WTC11 (cell line): ENCODE measurements at places on chromosomes 1 and 21.

GRCh38 chr1:91877574-91878208 lies 8.3 kb downstream of the TGFBR3 start:
- DNase-seq, result no peak

GRCh38 chr1:59230622-59231021 lies 66.3 kb upstream of the FGGY start:
- no peak for DNase-seq

DNA sequence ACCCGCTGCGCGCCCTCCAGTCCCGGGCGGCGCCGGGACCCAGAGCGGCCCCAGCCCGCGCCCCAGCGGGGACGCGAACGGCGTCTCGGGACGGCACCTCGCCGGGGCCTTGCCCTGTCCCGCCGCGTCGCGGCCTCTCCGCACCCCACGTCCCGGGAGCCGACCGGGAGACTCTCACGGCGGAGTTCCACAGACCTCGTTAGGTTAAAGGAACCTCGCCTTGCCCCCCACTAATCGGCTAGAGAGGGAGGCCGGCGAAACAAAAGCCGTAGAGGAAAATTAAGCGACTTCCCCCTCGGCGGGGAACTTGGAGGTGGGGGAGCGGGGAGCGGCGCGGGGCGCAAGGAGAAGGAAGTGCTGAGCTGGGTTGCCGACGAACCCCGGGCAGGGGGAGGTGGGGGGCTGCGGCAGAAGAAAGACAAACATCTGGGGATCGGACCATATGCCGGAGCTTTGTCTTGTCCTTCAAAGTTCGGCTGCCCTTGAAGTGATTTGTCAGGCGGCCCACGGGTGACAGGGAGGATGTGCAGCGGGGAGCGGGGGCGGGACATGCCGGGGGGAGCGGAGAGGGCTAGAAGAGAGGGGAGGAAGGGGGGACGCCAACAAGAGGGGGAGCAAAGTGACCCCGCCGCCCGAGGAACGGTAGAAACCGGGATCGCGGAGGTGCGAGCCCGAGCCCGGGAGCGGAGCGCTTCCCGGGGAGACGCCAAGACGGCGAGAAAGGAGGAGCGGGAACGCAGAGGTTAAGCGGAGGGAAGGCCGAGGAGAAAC lies 120.0 kb upstream of the RRP15 start:
- DNase-seq, result peak; percentile 78

DNA sequence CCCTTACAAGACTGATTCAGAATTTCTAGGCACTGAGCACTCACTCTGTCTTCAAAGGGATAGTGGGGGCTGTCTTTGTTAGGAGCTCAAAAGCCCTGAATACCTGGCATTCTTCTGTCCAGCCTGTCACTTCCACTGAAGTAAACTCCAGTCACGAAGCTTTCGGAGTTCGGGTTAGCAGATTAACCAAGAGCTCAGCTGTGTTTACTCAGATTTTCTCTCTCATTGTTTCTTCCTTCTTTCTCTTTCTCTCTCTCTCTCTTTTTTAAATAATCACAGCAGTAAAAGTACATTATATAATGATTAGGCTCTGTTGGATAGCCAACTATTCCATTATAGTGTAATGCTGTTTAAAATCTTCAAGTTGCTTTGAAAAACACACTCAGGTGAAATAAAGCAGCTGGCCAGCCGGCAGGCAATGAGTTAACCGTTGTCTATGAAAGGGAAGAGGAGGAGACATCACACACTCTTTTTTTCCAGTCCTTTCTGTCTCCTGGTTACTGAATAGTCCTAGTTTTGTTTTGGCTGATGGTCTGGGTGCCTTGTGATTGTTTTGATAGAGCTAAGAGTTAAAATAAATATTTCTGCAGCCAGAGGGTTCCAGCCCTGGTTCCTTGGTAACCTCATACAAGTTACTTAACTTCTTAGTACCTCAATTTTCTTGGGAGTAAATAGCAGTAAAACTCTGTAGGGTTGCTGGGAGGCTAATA lies 89.8 kb downstream of the ADSS2 start:
- DNase-seq, result peak; percentile 32

DNA sequence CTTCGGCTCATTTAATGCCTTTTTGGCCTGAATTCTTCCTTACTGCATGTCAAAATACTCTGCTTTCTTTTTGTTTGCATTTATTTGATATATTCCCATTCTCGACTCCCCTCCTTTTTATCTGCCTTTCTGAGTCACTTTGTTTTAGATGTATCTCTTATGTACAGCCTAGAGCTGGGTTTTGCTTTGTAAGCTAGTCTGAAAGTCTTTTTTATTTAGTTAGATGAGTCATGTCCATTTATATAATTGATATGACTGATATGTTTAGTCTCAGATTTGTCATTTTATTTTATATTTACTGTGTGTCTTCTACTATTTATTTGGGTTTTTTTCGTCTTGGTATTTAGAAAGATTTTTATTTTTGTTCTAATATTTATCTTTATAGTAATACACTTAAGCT lies 33.6 kb upstream of the GNG5 start:
- no peak for DNase-seq

GRCh38 chr1:111242805-111243523 lies 15.5 kb downstream of the CHI3L2 start:
- DNase-seq, result no peak

DNA sequence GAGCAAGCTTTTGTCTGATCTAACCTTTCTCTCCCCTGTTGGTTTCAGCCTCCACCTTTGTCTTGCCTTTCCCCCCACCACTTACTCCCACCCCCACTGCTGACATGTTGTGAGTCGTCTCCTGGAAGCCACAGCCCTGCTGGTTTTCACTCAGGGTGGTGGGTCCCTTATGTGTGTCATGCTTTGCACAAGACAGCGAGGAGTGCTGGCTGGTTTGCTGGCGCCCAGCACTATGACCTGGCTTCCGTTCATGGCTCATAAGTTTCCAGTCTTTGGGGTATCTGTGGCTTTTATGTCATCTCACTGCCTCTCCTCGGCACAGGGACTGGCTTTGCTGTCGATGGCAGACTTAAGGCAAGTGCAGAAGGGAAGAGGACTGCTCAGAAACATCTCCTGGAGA lies 177.7 kb downstream of the KIF26B start:
- no peak for DNase-seq

DNA sequence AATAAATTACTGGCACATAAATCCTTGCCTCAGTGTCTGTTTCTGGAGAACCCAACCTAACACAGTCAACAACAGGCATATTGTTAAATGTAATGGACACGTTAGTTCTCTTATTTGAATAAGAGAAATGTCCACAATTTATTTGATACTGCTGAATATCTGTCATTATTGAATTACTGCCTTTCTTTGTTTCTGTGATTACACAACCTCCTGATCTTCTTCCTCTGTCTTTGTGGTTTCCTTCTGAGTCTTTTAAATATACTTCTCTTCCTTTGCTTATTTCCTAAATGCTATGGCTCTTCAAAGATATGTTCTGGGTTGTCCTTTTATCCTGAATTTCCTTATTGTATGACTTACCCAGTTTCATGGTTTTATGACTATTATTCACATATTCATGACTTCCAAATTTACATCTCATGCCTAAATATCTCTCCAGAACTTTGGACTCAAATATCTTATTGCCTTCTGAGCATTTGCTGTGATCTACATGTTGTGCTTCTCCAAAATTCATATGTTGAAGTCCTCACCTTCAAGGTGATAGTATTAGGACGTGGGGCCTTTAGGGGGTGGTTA lies 39.9 kb downstream of the MSH4 start:
- no peak for DNase-seq

DNA sequence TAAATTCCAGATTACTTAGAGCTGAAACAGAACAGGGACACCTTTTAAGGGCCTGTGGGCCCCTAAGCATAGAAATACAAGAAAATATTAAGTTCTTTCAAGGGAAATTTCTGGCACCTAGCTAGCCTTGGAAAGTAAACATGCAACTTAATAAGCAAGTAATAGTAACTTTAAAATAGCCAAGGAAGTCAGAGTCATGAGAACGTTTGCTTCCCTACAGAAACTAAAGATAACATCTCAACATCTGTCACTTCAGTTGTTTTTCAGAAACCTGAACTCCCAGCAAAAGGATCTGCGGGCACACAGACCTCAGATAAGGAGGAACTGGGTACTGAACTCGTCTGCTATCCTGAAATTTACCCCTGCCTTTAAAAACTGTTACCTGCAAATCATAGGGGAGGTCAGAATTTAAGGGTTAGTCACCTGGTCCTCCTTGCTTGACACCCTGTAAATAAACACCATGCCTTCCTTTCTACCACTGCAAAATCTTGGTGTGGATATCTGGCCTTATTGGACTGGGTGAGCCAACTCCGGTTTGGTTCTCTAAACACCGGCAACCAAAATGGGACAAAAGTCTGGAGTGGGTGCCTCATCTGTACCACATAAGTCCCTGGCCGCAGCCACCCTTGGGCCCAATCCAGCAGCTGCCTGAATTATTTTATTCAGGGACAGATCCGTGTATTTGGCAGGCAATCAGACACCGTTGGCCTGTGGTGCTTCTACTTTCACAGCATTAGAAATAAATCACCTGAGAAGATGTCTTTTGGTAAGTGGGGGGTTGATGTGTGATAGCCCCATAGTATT lies 27.9 kb downstream of the NRDC start:
- DNase-seq, result no peak

DNA sequence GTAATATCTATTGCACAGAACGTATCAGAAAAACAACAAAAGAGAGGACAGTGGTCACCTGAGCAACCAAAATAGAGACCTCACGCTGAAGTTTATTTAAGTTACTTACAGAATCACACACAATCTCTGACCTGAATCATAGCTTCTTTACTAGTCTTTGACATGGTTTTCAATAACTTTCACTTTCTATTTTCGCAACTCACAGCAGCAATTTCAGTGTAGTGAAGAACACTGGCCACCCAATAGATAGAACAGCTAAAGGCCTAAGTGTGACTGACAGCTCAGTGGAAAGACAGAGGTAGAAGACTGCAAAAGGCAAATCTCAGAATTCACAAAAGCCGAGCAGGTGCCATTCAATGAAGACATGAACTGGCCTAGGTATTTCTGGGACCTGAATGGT lies 435.6 kb upstream of the CHRM3 start:
- DNase-seq, result no peak

- no peak for DNase-seq
Measured at GRCh38 chr1:159791461-159791860, 10.7 kb downstream of the DUSP23 start.

DNA sequence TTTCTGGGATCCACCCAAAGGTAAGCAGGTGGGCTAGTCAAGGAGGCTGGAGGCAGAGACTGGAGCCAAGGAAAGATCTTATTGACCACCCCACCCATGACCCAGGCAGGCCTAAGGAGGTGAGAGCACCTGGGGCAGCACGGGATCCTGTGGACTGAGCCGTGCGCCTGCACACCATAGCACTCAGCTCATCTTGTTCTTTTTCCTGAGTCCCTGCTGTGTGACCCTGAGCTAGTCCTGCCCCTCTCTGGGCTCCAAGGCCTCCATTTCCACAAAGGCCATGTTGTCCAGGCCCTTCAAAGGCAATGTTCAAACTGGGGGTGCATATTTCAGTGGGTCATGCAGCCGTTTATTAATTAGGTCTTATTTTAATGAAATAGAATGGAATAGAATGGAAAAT lies 7.2 kb downstream of the FAM131C start:
- DNase-seq, result no peak

GRCh38 chr1:198880397-198880796 lies 241.6 kb downstream of the PTPRC start:
- no peak for DNase-seq

DNA sequence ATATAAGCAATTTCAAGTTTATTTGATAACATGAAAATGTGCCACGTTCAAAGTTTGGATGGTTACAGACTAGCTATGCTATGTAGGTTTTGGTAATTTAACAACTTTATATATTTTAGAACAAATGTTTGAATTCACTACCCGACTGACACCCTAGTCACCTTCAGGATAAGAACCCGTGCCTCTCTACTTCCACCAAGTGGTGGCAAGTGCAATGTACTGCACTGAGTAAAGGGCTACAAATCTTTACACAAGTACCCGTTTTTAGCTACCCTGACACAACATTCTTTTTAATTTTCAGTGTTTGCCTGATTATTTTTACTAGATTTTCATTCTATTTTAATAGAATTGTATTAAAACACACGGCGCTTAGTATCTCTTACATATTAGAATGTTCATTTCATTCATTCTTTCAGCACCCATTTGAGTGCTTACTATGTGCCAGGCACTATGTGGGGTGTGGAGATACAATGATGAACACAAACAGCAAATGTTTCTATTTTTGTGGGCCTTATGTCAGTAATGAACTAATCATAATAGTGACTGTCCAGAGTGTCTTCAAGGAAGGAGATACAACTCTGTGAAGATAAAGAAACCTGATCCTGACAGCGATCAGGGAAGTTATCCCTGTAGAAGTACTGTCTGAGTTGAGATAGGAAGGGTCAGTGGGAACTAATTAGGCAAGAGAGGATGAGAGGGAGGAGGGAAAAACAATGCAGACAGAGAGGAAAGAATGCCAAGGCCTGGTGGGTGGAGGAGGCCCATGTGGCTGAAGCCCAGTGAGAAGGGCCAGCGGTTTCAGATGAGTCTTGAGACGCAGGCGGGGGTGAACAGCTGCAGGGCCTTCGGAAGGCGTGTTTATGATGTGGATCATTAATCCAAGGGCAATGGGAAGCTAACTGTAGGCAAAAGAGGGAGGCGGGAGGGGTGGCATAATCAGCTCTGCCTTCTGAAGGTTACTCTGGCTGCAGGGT lies 3.8 kb downstream of the LCA5L start:
- DNase-seq, result peak; percentile 39

GRCh38 chr1:168266644-168267186 lies 14.0 kb upstream of the TBX19 start:
- no peak for DNase-seq

DNA sequence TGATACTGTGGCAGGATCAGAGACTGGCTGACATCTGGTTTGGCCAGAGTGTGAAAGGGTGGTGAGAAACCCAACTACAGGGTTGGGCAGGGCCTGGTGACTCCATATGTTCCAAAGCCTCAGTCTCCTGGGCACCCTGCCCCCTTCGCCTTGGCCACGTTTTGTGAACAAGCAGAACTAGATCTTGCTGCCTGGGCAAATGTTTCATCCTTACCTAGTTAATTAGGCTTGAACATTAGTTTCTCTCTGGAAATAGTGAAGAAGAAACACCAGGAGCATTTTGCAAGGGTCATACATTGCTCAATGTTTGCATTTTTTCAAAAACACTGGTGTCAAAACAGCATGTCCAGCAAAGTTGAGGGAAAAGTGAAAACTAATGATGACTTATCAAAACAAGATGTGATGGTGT lies 60.5 kb downstream of the MAP3K7CL start:
- DNase-seq, result no peak

DNA sequence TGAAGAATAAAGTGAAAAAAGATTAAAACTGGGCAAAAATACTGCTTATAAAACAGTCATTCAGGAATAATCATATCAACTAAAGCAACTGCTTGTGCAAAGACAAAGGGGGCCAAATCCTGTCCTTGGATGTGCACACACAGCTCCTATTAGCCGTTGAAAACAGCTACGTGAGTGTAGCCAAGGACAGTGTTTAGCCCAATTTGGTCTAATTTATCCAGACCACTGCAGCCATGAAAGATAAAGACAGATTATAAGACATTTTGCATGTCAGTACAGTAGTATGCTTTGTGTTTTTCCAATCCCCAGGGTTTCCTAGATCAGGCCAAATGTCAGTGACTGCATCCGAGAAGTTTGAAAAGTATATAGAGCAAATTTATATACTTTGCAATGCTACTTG lies 146.3 kb upstream of the PKN2 start:
- DNase-seq, result no peak
